ENCODE measurements at places on chromosomes 5 and 9.
A peak's percentile ranks its signal among the peaks of the same experiment; 100 is the strongest.

GRCh38 chr5:36740259-36740898, 134.0 kb downstream of the SLC1A3 start:
- no peak for DNase-seq

- no peak for DNase-seq
Observed at GRCh38 chr5:53614376-53614885, 54.0 kb downstream of the NDUFS4 start.

- peak; percentile 67 for DNase-seq
Observed at GRCh38 chr9:122941582-122942234, 888 bp downstream of the RABGAP1 start.

- no peak for DNase-seq
Observed at GRCh38 chr9:93974151-93974550, 19.0 kb upstream of the BARX1 start.

- DNase-seq = no peak
Observed at GRCh38 chr5:112594095-112594850, 143.4 kb upstream of the APC start.

DNA sequence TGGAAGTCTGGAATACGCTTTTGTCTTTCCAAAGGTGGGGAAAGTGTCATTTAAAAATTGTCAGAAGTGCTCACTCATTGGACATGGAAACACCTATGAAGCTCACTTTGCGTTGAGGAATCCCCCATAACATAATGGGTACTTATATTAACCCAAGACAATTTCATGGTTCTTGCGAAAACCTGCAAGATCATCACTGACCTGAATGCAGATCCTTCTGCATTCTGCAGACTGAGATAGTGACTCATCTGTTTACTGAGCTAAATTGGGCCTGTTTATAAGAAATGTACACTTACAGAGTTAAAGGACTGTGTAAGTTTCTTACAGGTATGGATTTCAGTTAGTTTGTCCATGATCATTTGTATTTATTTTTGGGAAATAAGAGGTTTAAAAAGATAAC, 153.0 kb downstream of the HMHB1 start:
- no peak for DNase-seq

GRCh38 chr5:66814146-66814991, 218.2 kb downstream of the MAST4 start:
- DNase-seq = peak; percentile 63

- DNase-seq = peak; percentile 29
Observed at GRCh38 chr9:88953381-88954029, 37.8 kb upstream of the S1PR3 start.

DNA sequence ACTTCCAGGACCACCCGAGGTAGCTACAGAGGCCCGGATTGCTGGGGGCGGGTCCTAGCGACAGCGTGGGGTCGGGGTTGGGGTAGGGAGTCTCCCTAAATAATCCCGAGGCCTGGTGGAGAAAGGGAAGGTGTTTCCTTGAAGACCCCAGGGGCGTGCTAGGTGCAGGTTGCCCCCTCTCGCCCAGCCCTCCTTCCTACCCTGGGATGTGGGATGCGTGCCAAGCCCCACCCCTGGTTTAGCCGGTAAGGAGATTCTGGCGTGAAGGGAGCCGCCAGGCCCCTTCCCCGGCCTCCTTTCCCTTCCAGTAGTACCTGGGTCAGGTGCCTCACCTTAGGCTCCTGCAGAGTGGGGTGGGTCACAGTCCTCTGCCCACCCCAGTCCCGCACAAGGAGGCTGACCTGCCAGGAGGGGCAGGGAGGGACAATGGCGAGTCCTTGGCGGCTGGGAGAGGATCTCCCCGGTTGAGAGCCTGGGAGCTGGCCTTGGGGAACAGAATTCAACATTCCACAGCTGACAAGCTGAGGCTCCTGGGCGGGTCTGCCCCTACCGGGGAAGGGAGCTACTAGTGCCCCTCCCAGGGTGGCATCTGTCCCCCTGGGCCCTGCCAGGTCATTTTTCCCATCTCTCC, 674 bp downstream of the TSPAN17 start:
- peak; percentile 38 for DNase-seq

- DNase-seq = no peak
Observed at GRCh38 chr5:2742921-2743679, 8.4 kb downstream of the IRX2 start.

GRCh38 chr5:141814064-141814964, 63.9 kb downstream of the PCDH1 start:
- peak; percentile 39 for DNase-seq

DNA sequence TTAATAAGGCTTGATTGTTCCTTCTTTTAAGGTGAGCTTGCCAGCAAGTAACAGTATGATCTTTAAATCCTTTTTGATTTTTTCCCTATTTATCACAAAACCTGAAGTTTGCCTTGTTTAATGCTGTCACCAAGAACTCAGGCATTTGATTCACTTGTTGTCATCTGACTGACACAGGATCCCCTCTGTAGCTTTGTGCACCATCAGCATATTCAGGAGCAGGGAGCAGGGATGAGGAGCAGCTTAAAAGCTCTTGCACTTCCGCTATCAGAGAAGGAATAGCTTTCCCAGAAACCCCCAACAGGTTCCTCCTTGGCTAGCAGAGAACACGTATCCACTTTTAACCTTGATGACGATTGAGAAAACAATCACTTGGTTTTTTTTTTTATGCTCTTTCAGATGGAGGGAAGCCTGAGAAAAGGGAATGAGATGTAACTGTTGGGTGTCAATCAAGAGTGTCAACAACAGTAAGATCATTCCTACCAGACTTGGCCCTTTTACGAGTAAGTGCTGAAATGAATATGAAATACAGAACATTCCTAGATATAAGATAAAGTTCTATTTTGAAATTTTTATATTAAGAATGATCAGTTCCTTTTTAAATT, 433.1 kb upstream of the CDH18 start:
- no peak for DNase-seq

GRCh38 chr5:139872052-139872766, 76.6 kb downstream of the PSD2 start:
- no peak for DNase-seq

GRCh38 chr9:38423973-38424843, at the start of gene IGFBPL1:
TSS of gene IGFBPL1 (minus strand) at chr9:38424454. CDS start at chr9:38424424, 30 bp downstream.
- peak; percentile 29 for DNase-seq

DNA sequence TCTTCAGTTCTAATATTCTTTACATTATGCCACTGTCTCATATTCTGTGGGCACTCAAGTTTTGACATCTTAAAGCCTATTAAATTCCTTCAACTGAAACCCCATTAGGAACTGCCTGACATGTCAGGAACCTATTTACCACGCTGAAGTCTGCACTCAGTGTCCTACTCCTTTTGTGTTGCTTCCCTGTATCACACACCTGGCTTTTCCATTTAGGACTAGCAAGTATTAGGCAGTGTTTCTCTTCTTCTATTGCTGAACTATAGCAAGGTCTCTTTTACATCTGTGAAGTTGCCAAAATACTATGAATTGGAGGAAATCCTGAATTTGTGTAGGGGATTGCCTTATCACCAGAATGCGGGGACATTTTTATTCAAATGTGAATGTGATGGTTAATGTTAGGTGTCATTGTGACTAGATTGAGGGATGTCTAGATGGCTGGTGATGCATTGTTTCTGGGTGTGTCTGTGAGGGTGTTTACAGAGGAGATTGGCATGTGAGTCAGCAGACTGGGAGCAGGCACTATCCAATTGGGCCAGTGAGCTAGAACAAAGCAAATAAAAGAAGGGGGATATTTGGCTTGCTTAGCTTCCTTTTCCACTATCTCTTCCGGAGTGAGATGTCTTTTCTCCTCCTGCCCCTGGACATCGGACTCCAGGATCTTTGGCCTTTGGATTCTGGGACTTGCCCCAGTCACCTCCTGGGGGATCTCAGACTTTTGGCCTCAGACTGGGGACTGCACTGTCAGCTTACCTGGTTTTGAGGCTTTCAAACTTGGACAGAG, 21.2 kb upstream of the VCAN start:
- DNase-seq = peak; percentile 36

GRCh38 chr5:176736301-176736930, 73.9 kb upstream of the UNC5A start:
- no peak for DNase-seq

DNA sequence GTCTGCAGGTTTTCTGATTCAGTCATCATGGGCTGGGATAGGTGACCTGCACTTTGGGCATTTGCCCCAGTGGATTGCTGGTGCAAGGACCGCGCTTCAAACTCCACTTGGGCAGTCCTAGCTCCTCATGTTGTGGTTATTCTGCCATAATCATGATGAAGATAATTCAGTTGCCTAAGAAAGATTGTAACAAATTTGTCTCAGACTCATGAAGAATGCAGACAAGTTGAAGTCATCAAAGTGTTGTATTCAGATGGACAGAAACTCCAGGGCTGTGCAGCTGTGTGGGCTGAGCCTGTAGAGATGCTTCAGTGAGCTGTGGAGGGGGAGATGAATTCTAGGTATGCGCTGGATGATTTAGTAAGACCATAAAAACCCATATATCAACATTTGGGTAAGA, 38.5 kb downstream of the TARS1 start:
- no peak for DNase-seq

- DNase-seq = no peak
Observed at GRCh38 chr5:93596310-93596675, 13.3 kb downstream of the NR2F1 start.

GRCh38 chr5:137344723-137345322, 154.3 kb downstream of the SPOCK1 start:
- peak; percentile 76 for DNase-seq

DNA sequence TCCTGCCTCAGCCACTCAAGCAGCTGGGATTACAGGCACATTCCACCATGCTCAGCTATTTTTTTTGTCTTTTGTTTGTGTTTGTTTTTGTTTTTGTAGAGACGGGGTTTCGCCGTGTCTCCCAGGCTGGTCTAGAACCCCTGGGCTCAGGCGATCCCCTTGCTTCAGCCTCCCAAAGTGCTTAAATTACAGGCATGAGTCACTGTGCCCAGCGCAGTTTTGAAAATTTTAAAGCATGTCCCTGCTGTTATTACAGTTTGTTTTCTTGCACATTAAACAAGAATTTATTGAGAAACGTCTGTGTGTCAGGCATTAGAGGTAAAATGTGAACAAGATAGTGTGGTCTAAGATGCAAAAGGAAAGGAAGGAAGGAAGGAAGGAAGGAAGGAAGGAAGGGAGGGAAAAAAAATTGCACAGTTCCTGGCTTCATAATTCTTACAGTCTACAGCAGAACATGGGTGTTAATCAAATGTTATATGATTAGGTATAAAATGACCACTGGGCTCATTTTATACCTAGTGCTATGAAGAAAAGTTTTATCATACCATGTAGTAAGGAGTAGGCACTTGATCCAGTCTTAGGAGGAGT, 205.4 kb downstream of the SNX18 start:
- no peak for DNase-seq

DNA sequence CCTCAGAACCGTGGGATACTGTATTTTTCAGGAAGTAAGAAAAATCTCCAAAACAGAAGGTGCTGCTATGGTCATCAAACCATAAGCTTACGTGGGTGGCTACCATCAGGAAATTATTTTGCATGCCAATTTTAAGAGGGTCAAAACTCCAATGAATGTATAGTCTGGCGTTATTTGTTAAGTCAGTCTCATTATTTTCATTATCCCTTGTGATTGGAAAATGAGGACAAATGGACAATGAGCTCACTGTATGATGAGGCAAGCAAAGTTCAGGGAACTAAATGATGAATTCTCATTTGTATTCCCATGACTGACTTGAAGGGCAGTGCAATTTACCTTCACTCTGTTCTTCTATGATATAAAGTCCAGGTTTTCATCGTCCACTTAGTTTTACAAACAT, 17.6 kb downstream of the PUM3 start:
- no peak for DNase-seq

- DNase-seq = no peak
Observed at GRCh38 chr5:27450607-27451006, 412.2 kb upstream of the CDH9 start.

DNA sequence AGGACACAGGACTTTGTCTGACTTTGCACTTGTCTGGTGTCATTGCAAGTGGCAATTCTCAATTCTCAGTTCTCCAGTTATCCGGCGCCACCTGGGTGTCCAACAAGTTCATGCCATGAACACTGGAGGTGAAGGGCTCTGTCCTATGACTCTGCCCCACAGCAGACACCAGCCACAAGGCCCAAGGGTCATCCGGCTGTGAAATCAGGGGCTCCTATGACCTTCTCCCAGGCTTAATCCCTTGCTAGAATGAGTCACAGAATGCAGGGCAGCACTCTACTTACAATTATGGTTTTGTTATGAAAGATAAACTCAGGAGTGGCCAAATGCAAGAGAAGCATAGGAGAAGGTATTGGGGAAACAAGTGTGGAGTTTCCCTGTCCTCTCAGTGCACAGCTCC, 392.0 kb downstream of the GADD45G start:
- DNase-seq = no peak

GRCh38 chr9:108889649-108890067, 27.6 kb downstream of the ACTL7A start:
- peak; percentile 32 for DNase-seq

DNA sequence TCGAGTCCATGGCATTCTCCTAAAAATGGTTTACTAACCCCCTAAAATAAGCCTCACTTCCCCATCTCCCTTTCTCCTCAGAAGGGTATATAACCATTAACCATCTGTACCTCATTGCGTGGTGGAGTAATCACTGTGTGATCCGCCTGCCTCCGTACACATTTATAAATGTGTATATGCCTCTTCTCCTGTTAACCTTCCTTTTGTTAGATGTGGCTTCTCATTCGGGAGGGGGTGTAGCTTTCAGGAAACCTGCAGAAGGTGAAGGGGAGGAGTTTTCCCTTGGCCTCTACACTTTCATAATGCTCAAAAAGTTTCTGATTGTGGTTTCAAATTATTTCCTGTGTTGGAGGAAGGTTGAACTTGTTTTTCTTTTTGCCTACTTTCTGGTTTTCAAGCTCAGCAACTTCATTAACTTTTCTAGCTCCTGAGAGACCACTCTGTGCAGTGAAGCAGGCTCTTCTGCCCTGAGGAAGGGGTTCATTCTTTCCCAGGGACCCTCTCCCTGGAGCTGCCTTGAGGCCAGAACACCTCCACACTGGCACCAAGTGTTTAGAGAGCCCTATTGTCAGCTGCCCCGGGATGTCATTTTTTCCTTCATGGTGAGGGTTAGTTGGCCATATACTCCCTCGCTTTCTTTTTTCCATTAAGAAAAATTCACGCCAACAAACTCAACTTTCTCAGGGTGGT, 46.9 kb downstream of the RASGRF2 start:
- no peak for DNase-seq

- DNase-seq = no peak
Observed at GRCh38 chr9:113910036-113910639, 34.0 kb downstream of the ZNF618 start.

DNA sequence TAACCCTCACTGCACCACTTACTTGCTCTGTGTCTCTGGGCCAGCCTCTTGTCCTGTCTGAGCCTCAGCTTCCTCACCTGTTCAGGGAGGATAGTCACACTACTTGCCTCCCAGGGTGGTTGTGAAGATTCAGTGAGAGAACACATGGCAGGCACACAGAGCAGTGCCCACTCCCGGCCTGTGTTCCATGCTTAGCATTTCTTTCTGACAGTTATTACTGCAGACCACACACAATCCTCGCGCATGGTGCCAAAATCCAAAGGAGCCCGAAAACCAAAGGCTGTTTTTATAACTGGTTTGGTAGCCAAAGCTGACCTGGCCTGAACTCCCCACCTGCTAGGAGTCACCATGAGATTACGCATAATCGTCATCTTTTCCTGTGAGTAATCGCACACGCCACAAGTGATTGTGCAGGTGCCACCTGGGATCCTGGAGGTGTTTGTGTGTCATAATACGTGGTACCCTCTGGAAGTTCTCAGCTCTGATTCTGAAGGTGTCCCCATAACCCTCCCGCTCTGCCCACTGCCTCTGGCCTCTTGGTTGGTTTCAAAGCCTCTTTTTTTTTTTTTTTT, 84.6 kb upstream of the FBXW11 start:
- DNase-seq = no peak
